ENCODE measurements at places on chromosomes 2 and 18.

DNA sequence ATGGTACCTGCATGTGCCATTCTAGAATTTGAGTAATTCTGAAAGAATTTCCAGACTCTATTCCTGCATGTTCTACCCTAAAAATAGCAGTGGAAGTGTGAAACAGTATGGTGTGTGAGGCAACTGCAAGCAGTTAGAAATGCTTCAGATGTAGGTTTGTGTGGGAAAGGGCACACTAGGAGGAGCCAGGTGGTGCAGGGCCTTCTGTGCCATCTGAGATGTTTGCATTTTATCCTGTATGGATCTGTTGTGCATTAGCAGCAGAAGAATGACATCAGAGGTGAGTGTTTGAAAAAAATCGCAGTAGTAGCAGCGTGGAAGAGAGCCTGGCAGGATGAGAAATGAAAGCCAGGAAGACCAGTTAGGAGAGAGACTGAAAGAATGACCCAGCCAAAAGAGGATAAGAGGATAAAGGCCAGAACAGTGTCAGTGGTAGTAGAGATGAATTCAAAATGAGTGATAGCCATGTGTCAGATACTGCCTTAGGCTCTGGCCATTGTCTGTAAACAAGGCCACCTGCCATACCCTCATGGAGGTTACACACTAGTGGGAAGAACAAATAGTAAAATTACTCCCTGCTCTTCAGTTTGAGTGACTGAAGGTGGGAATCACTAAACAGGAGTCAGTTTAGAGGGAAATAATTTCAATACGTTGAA lies 142.2 kb downstream of the PKP4 start:
- DNase-seq = no peak

DNA sequence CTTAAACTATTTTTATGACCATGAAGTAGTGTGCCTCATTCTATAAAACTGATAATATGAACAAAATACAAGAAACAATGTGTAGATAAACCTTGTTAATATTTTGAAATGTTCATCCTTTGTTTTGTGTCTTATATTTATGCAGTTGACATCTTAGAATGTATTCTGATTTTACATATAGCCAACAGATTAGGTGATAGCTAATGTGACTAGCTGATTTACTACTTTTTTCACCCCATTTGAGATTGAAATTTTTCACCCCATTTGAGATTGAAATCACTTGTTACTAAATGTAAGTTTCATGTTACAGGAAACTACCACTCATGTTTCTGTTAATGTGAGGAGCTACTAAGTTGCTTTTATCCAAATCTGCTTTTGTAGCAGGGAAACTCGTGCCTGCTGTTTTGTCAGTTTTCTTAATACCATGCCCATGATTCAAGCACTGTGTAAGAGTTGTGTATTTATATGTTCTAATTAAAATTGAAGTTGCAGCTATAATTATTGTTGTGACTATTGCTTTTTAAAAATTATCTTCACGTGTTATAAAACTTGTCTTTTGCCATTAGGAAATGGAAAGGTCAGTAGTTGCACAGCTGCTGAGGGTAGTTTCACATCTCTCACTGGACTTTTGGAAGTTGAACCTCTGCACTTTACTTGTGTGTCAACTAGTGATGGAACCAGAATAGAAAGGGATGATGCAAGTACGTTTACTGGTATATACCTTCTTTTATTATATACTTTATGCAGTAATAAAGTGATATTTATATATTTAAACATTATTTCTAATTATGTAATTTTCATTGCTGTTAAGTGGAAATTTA lies 96.6 kb downstream of the BIRC6 start:
- no peak for DNase-seq

DNA sequence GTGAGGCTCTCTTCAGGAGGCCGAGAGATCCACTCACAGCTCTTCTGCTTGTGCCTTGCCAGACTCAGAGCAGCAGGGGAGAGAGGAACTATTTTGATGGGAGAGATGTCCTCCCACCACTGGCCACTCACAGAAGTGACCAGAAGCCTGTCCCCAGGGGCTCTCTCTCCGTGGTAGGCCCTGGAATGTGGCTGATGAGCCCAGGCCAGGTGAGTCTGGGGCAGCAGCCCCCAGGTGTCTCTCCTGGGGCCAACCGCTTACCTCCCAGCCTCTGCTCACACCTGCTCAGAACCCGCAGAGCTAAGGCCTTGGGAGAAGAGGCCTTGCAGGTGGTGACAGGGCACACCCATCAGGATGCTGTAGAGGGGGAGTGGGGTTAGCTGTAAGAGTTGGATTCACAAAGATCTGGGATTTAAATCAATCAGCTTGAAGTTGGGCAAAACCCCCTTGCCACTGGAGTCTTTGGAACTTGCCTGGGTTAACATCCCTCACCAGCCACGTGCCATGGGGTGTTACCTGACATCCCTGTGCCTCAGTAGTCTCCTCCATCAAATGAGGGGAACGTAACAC lies 29.1 kb upstream of the ASB18 start:
- no peak for DNase-seq

- DNase-seq = no peak
Measured at GRCh38 chr18:36499938-36500337, 202.4 kb downstream of the FHOD3 start.

GRCh38 chr2:136319237-136319636 lies 201.3 kb upstream of the CXCR4 start:
- no peak for DNase-seq

GRCh38 chr2:69985688-69986087 lies 24.3 kb upstream of the ASPRV1 start:
- no peak for DNase-seq

DNA sequence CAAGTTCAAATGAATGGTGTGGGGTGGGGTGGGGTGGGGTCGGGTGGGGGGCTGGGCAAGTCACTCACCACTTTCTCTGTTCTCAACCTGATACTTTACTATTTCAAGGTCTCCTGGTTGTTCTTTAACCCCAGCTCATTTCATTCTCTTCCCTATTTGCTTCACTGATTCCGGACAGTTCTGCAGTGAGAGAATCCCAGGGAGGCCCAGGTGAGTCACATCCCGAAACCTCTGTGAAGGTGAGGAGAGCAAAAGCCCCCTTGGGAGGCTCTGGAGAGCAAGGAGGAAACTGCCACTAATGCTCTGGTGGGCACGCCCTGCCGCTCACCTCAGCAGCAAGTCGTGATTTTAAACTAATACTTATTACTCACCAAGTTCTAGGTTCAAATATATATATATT lies 8.9 kb downstream of the EDAR start:
- DNase-seq = no peak

GRCh38 chr18:36942264-36942663 lies 113.3 kb downstream of the KIAA1328 start:
- DNase-seq = peak; percentile 2

- no peak for DNase-seq
Measured at GRCh38 chr2:76157531-76157930, 446.8 kb upstream of the GCFC2 start.

- DNase-seq = no peak
Measured at GRCh38 chr2:191625016-191625415, 52.9 kb upstream of the NABP1 start.

DNA sequence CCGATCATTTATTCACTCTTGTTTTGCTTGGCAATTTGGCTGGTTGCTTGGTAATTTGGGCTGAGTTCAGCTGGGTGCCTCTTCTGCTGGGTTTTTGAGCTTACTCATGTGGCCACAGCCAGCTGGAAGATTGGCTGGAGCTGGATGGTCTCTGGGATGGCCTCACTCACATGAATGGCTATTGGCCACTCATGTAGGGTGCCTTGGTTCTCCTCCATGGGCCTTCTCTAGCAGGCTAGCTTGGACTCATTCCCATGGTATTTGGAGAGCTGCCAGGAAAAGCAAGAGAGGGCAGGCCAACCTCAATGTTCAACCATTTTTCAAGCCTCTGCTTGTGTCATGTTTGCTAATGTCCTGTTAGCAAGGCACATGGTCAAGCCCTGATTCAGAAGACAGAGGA lies 16.9 kb downstream of the ZAP70 start:
- DNase-seq = no peak

DNA sequence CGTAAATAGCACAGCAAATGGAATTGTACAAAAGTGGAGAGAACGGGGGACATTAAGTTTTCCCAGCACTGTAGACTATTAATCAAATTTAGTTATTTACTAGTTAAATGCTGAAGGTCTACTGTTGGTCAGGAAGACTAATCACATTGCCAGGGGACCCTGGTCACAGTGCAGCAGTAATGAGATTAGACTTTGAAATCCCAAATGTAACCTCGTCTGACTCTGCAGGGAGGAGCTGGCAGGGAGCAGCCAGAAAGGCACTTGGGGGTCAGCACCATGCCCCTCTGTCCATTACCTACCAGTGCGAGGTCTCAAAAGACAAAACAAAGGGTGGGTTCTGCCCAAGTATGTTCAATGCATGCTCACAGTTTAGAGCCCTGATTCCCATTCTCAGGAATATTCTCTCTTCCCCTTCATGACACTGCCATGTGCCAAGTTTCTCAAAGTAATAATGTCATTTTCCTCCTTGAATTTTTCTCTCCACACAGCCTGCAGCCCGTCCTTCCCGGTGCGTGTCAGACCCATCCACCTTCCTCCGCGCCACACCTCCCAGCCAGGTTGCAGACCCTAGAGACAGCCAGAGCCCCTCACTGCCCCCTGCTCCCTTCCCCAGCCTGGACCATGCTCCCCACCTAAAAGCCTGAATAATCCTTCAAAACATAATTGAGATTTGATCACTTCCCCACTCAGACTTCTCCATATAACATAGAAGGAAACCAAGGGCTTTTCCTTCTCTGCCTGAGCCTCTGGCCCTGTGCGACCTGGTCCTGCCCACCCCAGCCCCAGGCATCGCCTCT lies 52.5 kb downstream of the TMEM18 start:
- DNase-seq = no peak

DNA sequence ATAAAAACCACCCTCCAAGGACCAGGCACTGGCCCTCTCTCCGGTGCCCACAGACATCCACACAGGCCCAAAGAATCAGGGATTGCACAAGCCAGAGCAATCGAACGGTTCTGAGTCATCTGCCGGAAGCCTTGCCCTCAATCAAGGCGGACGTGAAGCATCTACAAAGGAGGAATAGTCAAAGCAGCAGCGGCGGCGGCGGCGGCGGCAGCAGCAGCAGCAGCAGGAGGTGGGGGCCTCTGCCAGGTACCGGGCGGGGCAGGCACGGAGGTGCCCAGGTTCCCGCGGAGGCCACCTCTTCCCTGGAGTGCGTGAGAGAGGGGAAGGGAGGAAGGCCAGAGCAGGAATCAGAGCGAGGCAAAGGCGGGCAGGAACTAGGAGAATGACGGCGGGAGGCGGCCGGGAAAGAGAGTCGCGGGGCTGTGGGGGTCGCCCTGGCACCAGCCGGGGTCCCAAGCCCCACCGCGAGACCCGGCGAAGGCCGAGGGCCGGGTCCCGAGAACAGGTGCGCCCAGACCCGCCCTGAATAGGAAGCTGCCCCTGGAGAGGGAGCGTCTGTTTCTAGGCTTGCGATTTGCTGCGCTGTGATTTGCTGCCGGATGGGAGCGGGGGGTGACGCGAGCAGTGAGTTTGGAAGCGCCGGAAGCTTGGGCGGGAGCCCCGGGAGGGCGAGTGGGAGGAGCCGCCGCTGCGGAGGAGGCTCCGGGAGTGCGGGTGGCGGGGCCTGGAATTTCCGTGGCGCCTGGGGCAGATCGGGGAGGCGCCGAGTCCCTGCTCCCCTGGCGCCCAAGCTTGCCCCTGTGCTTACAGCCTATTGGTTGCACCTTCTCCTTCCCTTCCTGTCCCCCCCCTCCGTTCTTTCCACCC lies at the start of gene SERPINB8:
TSS of gene SERPINB8 (plus strand) at position 140 of the 867 bp plus-strand sequence. CDS start 8,228 bp downstream, outside the sequence.
- DNase-seq = peak; percentile 96

GRCh38 chr2:218086478-218086877 lies 17.4 kb downstream of the RUFY4 start:
- DNase-seq = no peak

DNA sequence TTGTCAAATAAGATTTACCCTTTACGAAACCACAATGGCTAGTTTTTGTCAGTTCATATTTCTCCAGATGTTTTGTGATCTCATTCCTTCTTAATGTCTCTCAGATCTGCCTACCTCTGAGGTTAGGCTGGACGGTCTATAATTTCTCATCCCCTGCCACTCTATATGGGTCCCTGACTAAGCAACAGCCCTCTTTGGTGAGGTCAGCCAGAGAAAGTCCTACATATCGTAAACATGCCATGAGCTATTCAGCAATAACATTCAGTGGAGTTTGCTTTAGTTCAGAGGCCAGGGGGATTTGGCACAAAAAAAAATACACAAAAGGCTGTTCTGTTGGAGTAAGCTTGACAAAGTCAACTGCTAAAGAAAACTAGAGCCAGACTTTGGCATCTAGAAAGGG lies 192.1 kb upstream of the NCKAP5 start:
- no peak for DNase-seq

DNA sequence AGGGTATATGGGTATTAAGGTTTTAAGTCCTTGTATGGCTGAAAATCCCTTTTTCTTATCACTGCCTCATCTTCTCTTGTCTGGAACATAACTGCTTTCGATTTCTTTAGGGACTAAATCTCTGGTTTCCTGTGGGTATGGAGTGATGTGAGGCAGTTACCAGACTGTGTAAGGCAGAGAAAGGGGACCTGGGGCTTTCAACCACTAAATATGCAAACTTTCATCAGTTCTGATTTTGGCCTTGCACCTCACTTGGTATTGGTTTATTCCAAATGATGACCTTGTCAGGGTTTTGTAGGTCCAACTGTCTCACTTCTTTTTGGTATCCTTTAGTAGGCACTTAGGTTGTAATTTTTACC lies 9.3 kb downstream of the MAP4K4 start:
- DNase-seq = no peak

DNA sequence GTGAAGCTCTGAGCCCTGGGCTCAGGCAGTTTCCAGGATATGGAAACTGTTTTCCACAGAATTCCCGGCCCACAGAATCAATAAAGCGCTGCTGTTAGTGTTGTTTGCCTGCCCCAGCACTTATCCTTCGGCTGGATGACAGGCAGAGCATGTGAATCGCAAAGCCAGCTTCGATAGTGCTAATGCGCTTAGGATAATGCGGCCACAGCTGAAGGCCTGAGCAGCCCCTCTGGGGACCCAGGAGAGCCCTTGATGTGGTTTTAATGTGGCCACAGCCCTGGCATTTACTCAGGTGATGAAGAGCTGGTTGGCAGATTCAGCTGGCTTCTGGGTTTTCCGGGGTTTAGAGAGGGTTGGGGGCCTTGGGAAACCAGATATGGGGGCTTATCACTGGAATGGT lies 23.7 kb downstream of the PCARE start:
- no peak for DNase-seq

DNA sequence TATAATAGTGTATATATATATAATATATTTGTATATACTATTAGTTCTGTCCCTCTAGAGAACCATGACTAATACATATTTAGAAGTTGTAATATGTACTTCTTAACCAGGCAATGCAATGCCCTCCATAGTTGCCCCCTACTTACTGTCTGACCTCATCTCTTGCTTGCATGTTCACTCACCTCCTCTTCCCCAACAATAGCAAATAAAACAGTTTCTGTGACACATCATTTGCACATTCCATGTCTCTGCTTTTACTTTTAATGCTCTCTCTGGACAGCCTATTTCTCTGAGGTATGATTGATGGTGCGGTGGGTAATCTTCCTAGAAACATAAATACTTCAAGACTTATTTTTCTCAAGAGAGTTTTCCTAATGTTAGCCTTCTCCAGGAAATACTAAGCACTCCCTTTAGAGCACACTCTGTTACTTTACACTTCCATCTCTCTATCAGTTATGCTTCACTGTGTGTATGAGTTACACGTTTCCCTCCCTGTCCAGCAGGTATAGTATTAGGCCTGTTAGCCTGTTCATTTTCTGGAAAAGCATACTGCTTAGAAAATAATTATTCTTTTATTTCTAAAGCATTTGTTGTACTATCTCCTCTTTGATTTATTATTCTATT lies 295.6 kb upstream of the LRATD1 start:
- no peak for DNase-seq

- no peak for DNase-seq
Measured at GRCh38 chr2:33272001-33272400, 204.4 kb upstream of the RASGRP3 start.
